Urothelium cell line (cell line): ENCODE measurements at places on chromosomes 2 and 18.

GRCh38 chr2:218010140-218010983, 7.6 kb upstream of the TNS1 start:
- DNase-seq: peak; percentile 75

DNA sequence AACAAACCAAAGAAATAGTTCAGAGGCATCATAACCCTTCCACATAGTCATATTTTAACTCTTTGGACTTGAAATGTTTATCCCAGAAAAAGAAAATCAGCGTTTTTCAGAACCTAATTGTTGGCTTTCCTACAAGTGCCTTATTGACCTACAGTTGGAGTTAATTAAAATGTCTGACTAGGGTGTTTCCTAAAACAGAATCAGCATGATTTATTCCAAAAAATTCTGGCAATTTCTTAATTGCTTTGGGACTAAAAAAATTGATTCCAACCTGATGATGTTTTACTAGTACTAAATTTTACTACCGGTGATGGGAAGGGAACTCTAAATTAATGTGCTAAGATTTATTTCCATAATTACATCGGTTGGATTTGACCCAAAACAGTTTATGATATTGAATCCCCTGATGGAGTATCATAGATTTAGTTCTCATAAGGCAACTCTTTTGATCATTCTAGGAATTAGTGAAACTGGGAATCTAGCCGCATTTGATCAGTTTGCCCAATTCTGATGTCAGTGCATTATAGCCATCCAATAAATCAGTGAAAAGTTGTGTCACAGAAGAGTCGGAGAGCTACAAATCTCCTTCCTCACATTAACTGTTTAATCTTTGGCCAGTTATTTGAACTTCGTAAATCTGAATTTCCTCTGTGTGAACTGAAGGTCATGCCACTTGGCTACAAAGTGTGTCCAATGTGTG, 134.3 kb upstream of the DSEL start:
- no peak for DNase-seq

- no peak for DNase-seq
Observed at GRCh38 chr18:74171910-74172606, 23.7 kb downstream of the TIMM21 start.

- no peak for DNase-seq
Observed at GRCh38 chr2:40363631-40364030, 88.3 kb downstream of the SLC8A1 start.

GRCh38 chr2:128654408-128654807, 335.7 kb upstream of the HS6ST1 start:
- DNase-seq: no peak

- no peak for DNase-seq
Observed at GRCh38 chr2:187051350-187051749, 202.4 kb upstream of the ZSWIM2 start.

DNA sequence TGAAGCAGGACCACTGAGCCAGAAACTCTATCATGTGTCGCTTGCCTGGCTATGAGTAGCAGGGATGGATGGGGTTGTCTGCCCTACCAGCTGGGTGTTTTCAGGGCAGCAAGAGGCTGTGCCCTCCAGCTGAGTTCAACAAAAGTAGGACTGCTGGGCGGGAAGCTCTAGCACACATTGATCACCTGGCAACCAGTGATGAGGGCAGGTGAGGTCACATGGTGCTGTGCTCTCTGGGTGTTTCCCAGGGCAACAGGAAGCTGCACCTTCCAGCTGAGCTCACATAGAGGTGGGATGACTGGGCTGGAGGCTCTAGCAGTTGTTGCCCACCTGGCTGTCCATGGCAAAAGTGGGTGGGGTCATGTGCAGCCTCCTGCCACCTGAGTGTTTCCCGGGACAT, 487.3 kb upstream of the VWC2L start:
- no peak for DNase-seq

GRCh38 chr18:354003-354402, 86.2 kb upstream of the THOC1 start:
- no peak for DNase-seq

DNA sequence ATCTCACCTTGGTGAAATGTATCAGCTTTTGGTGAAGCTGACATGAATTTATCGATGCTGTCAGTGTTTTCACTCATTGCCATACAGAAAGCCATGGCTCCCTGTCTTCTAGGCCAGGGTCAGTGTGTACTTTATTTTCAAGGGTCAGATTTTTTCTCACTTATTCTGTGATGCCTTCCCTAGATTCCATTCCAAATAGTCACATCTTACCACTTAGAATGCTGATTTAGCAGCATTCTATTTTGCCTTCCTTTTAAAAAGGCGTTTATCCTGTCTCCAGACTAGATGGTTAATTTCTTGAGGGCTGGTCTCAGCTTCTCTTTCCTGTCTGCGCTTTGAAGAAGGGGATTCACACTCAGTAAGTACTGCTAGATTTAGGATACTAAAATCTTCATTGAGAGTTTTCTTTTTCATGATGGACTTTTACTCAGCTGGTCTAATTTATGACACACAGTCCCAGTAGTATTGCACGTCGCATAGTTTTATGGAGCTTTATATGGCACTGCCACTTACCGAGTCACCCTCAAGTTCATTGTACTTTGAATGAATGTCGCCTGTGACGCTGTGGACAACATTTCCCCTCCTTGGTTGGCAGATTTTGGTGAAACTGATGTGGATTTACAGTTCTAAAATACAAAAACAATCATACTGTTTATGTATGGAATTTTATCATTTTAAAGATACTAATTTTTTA, 194.0 kb downstream of the ZNF407 start:
- DNase-seq: no peak

DNA sequence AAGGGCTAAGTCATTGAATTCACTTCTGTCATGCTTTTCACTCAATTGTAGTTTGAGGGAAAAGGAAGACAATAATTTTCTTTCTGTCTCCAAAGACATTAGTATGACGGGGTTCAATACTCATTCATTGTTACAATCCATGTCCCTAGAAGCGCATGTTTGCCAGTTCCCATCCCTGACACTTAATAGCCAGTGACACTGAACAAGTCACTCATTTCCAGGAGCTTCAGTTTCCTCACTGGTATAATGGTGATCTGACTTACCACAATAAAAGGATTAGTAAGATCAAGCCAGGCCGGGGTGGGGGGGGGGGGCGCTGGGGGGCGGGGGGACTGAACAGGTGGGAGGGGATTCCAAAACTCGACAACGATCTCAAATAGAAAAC, 144.8 kb upstream of the MAP3K20 start:
- DNase-seq: no peak

DNA sequence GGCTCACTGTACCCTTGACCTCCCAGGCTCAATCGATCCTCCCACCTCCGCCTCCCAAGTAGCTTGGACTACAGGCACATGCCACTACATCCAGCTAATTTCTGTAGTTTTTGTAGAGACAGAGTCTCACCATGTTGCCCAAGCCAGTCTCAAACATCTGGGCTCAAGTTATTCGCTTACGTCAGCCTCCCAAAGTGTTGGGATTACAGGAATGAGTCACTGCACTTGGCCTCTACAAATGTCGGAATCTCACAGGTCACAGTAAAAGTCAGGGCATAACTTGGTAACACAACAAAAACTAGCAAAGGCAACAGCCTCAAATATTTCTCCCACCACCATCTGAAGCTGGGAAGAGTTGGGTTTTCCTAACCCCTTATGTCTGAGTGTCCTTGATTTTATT, 25.3 kb downstream of the SCG2 start:
- peak; percentile 61 for DNase-seq

DNA sequence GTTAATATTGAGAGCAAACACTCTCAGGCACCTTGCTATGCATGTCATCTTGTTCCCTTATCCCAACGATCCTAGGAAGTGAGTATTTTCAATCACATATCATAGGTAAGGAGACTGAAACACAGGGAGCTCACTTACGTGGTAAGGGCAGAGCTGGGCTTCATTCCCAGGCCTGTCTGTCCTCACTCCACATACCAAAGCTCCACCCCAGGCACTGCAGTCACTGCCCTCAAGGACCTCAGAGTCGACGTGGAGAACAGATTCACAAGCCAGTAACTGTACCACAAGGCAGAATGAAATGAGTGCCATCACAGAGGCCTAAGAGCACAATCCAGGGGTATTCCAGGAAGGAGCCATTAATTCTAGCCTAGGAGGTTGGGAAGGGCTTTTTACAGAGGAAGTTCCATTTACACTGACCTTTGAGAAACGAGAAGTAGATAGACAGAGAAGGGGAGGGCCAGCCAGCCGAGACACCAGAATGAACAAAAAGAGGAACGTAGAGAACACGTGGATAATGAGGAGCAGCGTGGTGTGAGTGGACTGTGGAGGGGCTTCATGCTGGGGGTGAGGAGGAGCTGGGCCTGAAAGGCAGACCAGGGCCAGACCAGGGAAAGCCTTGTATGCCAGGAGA, 48.6 kb downstream of the KIAA2012 start:
- no peak for DNase-seq

- DNase-seq: no peak
Observed at GRCh38 chr2:135960656-135961551, 24.5 kb downstream of the DARS1 start.

- no peak for DNase-seq
Observed at GRCh38 chr18:11497585-11497984, 111.8 kb upstream of the SLC35G4 start.

GRCh38 chr2:10971161-10971887, 59.6 kb downstream of the KCNF1 start:
- no peak for DNase-seq
